Astrocyte of the hippocampus (primary cell): ENCODE measurements at places on chromosomes 2 and 18.

DNA sequence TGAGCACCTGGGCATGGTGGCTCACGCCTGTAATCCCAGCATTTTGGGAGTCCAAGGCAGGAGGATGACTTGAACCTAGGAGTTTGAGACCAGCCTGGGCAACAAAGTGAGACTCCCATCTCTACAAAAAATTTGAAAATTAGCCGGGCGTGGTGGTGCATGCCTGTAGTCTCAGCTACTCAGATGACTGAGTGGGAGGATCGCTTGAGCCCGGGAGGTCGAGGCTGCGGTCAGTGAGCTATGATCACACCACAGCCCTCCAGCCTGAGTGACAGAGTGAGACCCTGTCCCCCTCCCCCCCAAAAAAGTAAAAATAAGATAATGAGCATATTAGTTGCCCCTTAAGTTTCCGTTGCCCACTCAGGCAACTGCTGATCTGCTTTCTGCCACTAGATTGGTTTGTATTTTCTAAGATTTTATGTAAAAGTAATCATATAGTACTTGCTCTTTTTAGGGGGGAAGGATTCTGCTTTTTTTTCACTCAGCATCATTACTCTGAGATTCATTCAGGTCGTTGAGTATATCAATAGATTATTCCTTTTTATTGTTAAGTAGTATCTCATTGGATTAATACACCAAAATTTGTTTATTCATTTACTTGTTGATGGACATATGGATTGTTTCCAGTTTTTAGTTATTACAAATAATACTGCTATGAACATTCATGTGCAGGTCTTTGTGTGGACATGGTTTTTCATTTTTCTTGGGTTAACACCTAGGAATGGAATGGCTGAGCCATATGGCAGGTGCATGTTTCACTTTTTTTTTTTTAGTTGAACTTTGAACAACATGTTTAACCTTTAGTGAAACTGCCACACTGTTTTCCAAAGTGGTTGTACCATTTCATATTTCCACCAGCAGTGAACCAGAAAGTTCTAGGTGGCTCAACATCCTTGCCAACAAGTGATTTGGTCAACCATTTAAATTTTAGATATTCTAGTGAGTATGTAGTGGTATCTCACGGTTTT is 75.0 kb upstream of the SPRED2 start:
- DNase-seq = no peak

DNA sequence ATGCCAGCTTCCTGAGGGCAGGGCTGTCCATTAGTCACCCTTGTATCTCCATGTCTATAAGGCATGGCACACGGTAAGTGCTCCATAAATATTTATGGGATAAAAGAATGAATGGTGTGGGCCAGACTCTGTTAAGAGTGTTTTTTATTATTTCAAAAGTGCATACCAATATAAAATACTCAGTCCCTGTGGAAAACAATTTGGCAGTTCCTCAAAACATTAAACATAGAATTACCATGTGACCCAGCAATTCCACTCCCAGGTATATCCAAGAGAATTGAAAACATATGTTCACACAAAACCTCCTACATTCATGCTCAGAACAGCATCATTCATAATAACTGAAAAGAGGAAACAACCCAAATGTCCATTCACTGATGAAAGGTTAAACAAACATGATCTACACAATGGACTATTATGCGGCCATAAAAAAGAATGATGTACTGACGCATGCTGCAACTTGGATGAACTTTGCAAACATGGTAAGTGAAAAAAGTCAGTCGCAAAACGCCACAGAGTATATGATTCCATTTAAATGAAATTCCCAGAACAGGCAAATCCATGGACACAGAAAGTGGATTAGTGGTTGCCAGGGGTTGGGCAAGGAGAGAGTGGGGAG is 69.1 kb upstream of the TCF7L1 start:
- DNase-seq = no peak

DNA sequence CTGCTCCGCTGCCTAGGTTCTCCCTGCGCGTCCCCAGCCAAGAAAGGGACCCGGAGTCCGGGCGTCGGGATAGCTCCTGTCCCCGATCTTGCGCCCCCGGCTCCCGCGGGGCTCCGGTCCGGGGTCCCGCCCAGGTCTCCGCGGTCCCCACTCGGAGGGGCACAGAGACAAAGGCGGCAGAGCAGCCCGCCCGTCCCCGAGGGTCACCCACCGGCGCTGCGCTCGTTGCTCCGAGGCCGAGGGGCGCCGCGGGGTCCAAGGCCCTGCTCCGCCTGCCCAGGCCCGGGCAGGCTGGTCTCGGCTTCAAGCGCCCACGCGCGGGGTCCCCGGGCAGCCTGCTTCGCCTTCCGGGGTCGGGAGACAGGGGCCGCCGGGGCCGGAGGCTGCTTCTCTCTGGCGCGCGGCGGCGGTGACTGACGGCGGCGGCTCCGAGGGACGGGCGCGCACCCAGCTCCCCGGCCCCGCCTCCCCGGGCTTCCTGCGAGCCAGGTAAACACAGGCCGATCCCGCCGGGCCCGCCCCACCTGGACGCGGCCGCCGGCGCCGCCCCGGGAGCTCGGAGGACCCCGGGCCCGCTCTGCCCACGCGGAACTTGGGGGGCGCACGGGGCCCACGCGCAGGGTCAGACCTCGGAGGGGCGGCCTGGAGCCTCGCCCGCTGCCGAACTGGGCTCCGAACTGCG is at the start of gene MBP:
MBP (minus strand) TSS at position 415 of the 682 bp plus-strand sequence. CDS start 27,522 bp downstream, outside the sequence.
- peak; percentile 66 for DNase-seq

DNA sequence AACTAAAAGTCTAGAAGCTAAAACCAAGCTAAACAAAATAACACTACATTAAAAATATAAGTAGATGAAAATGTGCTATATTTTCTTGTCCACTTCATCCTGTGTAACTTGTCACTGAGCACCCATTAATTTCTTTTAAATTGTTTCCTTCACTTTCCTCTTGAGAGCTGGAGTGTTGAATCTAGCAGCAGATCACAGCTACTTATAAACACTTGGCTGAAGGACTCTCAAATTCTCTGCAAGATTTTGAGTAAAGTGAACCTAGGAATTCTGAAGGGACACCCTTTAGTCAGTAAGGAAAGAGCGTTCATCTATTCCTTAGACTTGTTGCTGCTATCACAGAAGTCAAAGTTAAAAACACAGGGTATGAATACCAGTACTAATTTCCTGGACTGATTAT is 1163.9 kb downstream of the DPP10 start:
- DNase-seq = no peak

- peak; percentile 62 for DNase-seq
Measured at GRCh38 chr2:27889774-27890145, 427 bp downstream of the RBKS start.

DNA sequence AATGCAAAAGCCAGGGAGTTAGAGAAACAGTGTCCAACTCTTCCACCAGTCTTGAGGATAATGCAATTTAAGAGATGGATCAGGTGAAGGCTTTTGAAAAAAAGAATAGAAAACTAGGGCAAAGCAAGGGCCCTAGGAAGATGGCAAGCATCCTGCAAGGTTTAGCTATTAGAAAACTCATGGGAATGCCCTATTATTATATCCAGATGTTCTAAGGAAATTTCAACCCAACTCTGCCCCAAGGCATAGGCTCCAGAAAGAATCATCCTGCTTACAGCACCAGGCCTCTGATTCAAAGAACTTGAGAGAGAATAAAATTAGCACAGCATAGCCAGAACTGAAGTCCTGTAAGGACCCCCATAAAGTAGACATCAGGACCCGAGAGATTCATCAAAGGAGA is 68.1 kb downstream of the EN1 start:
- no peak for DNase-seq

DNA sequence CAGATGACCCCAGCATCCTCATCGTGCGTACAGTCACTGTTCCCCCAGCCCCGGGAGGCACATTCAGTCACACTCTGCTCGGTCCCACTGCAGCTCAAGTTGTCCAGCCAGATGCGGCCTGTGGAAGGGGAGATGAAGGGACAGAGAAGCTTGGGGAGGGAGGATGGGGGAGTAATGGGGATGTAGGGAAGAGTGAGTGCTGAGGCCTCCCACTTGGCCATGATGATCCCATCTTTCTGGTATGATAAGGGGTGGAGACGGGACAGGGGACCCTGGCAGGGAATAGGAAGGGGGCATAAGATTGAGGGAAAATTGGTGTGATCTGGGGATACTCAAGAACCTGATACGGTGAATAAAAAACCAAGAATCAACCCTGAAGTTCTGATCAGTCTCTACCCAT is 3.5 kb downstream of the LOXL3 start:
- DNase-seq = no peak

DNA sequence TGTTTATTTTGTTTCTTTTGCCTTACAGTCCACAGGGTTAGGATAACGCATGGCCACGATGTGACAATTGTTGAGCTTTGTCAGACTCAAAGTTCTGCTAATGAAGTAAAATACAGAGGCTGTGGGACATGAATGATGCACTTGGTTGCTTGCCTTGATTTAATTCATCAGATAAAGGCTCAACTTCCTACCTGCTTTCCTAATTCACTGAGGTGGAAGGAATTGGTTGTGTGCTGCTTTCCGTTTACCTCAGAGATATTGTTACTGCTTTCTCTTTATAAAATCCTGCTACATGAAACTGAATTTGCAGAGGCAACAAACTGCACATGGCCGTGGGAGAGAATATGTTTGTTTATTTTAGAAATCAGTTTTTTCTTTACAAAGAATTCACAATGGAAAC is 6.6 kb downstream of the RIT2 start:
- no peak for DNase-seq

DNA sequence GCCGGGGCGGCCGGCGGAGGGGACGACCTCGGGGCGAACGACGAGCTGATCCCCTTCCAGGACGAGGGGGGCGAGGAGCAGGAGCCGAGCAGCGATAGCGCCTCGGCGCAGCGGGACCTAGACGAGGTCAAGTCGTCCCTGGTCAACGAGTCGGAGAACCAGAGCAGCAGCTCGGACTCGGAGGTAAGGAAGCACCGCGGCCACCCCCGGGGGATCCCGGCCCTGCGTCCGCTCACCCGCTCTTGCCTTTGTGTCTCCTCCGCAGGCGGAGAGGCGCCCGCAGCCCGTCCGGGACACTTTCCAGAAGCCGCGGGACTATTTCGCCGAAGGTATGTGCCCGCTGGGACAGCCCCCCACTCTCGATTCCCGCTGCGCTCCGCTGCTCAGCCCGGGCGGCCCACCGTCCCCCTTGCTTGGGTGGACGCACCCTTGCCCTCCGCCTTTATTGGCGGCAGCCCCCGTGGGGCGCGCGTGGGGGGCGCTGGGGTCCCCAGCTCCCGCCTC is 611 bp downstream of the TCF7L1 start:
- DNase-seq = peak; percentile 78

- peak; percentile 63 for DNase-seq
Measured at GRCh38 chr18:36942264-36942663, 113.3 kb downstream of the KIAA1328 start.

- DNase-seq = no peak
Measured at GRCh38 chr2:229640636-229641035, 73.7 kb downstream of the DNER start.

DNA sequence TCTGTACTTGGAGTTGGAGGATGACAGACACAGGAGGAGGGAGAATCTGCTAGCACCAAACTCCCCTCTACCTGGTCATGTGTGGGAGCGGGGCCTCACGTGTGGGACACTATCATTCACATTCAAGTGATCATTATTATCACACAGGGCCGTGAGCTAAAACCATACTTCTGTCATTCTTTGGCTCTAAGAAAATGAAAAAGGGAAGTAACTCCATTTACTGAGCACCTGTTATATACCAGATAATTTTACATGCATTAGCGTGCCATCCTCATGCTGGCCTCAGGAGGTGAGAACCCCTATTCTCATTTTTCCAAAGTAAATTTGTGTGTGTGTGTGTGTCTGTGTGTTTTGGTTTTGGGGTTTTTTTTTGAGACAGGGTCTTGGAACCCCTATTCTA is 150.1 kb downstream of the GLI2 start:
- no peak for DNase-seq

- peak; percentile 18 for DNase-seq
Measured at GRCh38 chr2:40758401-40759155, 306.7 kb upstream of the SLC8A1 start.

GRCh38 chr2:236394571-236394970 is 130.4 kb upstream of the ASB18 start:
- DNase-seq = no peak

DNA sequence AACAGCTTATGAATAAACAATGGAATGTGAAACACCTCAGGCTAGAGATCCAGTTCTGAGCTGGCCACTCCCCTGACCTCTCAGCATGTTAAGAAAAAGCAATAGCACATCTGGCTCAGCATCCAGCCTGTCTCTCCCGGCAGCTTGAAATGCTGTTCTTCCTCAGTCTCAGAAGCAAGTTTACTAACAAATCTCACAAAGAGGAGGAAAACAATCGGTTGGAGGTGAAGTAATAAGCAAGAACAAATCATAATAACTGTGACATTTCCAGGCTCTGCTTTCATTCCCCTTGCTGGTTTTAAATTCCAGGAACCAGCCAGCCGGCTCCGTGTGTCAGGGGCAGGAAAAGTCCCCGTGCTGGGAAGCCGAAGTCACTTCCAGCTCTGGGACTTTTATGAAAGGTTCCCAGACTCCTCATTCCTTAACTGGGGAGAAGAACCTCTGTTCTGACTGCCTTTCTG is 133.9 kb upstream of the ARL4C start:
- no peak for DNase-seq
